ENCODE measurements at places on chromosomes 16 and 17. TPM values are rescaled to one million over a fixed set of nuclear protein-coding genes. Genes with fewer than 3 reads are reported as not detected.

GRCh38 chr16:77414752-77415231 lies 20.0 kb downstream of the ADAMTS18 start:
- DNase-seq = no peak
- H3K4me1 ChIP-seq = no peaks in the 10 kb centered on the region
- H3K27me3 ChIP-seq = no peaks in the 10 kb centered on the region
- no peak overlapping the region for H3K27ac ChIP-seq
- H3K4me3 ChIP-seq = no peak overlapping the region

- DNase-seq = no peak
- peaks cover 7% of the 10 kb centered on the region for H3K4me1 ChIP-seq
- no peaks in the 10 kb centered on the region for H3K36me3 ChIP-seq
Measured at GRCh38 chr16:4790871-4791270, 2.7 kb upstream of the SEPTIN12 start.

- peaks cover 12% of the 10 kb centered on the region for H3K4me1 ChIP-seq
- H3K27me3 ChIP-seq = no peaks in the 10 kb centered on the region
- no peaks in the 10 kb centered on the region for H3K36me3 ChIP-seq
Measured at GRCh38 chr16:77866752-77867151, 78.4 kb downstream of the VAT1L start.

DNA sequence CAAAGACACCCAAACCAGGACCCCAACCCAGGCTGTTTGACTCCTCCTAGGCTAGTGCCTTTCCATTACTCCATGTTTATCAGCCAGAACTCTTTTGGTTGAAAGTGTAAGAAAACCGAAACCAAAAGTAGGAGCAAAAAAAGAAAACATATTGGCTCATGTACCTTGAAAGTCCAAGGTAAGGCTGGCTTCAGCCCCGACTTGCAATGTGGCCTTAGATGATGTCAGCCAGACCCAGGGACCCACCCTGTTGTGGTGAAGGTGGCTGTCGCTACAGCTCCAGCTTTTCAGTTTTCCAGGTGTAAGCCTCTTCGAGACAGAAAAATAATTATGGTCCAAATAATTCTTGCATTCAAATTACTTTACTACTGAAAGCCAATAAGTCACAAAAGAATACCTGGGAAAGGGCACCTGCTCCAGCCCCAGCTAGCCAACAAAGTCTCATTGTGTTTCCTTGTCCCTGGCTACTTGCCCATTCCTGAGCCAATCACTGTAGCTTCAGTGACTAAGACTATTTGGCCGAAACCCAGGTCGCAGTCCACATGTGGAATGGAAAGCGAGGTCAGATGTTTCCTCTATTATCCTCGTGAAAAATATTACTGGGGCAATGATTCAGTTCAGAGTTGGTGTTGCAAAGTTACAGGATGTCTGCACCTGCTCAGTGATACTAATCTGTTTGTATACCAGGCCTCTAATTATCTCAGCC lies 20.7 kb downstream of the DNAH9 start:
- no peak for DNase-seq
- H3K36me3 ChIP-seq = no peaks in the 10 kb centered on the region
- no peak overlapping the region for H3K4me3 ChIP-seq
- no peak overlapping the region for H3K27ac ChIP-seq
- no peaks in the 10 kb centered on the region for H3K4me1 ChIP-seq

DNA sequence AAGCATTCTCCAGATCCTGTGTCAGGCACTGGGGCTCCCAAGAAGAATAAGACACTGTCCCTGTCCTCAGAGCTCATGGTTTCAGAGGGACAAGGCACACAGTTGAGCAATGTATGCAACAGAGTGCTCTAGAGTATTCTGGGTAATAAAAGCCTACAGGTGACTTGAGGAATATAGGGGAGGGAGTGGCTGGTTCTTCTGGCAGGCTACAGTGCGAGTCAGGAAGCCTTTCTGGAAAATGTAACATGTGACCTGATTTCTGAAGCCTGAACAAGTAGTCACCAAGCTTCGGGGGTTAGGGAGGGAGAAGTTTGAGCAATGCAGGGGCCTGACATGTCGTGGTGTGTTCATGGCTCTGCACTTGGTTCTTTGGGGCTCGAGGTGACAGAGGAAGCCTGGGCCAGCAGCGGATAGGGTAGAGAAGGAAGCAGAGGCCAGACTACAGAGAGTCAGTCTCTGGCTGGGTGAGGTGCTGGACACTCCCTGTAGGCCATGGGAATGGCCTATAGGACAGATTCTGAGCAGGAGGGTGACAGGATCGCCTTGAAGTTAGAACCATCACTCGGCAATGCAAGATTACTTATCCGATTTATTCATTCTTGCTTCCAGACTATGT lies 16.0 kb upstream of the LRRC75A start:
- no peaks in the 10 kb centered on the region for H3K36me3 ChIP-seq
- no peak overlapping the region for H3K4me3 ChIP-seq
- peaks cover 10% of the 10 kb centered on the region for H3K27me3 ChIP-seq
- no peak overlapping the region for H3K27ac ChIP-seq
- DNase-seq = no peak

Gene FN3K
- total RNA-seq = 1.9 TPM

Gene CSH2
- total RNA-seq = not detected

Gene ADAM11
- 0.39 TPM for total RNA-seq

GRCh38 chr16:18936727-18937340 lies 10.6 kb upstream of the SMG1 start:
- H3K4me3 ChIP-seq = no peak overlapping the region
- no peaks in the 10 kb centered on the region for H3K36me3 ChIP-seq
- no peaks in the 10 kb centered on the region for H3K27me3 ChIP-seq
- no peak overlapping the region for H3K27ac ChIP-seq

- peaks cover 80% of the 10 kb centered on the region for H3K4me1 ChIP-seq
- no peak overlapping the region for H3K4me3 ChIP-seq
- H3K36me3 ChIP-seq = peaks cover 16% of the 10 kb centered on the region
- no peaks in the 10 kb centered on the region for H3K27me3 ChIP-seq
- peak overlapping the region; percentile 77 for H3K27ac ChIP-seq
Measured at GRCh38 chr17:74744349-74744713, 4.1 kb upstream of the NHERF1 start.

DNA sequence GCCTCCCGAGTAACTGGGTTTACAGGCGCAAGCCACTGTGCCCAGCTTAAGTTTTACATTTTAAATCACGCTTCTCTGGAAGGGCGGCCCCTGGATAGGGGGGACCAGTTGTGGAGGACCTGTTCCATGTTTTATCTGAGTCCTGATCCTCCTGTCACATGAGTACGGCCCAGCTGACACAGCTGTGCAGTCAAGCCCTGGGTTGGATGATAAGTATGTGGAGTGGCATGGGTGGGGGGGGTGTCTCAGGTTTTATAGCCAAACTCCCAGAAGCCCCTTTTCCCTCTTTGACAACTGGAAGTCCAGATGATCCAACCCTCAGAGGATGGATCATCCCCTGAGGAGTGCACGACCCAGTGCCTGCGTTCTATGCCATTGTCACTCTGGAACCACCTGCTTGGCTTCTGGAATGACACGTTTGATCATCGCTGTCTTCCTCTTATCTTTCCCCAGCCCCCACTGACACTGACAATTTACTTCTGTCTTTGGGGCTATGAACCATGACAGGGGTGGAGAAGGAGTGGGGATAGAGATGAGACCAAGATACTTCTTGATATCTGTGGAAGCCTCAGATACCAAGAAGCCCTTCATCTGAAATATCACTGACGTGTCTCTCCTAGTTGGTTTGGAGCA lies 191.2 kb downstream of the MSI2 start:
- no peak overlapping the region for H3K4me3 ChIP-seq
- H3K4me1 ChIP-seq = peaks cover 55% of the 10 kb centered on the region
- H3K27ac ChIP-seq = no peak overlapping the region
- DNase-seq = no peak
- peaks cover 21% of the 10 kb centered on the region for H3K36me3 ChIP-seq
- no peaks in the 10 kb centered on the region for H3K27me3 ChIP-seq

Gene CNTNAP4
- total RNA-seq = not detected

DNA sequence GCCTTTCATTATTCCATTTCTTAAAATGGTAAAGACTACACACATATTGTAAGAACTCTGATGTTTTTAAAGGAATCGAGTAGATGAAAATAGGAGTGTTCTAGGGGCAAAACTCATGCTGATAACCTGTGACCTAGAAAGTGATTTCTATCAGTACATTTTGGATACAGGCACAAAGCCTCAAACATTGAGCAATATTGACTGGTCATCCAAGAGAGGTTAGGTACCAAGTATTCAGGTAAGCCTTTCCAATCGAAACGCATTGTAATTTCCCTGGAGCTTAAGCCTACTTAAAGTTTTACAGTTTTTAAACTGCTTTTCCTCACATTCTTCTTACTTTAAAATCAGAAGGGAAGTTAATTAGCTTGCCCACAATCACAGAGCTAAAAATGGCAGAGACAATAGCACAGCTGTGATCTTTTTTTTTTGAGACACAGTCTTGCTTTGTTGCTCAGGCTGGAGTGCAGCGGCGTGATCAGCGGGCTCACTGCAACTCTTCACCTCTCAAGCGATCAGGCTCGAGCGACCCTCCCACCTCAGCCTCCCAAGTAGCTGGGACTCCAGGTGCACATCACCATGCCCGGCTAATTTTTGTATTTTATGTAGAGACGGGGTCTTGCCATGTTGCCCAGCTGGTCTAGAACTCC lies 3.3 kb downstream of the GOT2 start:
- no peaks in the 10 kb centered on the region for H3K27me3 ChIP-seq
- H3K4me1 ChIP-seq = peaks cover 33% of the 10 kb centered on the region
- no peak overlapping the region for H3K4me3 ChIP-seq
- no peak for DNase-seq
- no peak overlapping the region for H3K27ac ChIP-seq

DNA sequence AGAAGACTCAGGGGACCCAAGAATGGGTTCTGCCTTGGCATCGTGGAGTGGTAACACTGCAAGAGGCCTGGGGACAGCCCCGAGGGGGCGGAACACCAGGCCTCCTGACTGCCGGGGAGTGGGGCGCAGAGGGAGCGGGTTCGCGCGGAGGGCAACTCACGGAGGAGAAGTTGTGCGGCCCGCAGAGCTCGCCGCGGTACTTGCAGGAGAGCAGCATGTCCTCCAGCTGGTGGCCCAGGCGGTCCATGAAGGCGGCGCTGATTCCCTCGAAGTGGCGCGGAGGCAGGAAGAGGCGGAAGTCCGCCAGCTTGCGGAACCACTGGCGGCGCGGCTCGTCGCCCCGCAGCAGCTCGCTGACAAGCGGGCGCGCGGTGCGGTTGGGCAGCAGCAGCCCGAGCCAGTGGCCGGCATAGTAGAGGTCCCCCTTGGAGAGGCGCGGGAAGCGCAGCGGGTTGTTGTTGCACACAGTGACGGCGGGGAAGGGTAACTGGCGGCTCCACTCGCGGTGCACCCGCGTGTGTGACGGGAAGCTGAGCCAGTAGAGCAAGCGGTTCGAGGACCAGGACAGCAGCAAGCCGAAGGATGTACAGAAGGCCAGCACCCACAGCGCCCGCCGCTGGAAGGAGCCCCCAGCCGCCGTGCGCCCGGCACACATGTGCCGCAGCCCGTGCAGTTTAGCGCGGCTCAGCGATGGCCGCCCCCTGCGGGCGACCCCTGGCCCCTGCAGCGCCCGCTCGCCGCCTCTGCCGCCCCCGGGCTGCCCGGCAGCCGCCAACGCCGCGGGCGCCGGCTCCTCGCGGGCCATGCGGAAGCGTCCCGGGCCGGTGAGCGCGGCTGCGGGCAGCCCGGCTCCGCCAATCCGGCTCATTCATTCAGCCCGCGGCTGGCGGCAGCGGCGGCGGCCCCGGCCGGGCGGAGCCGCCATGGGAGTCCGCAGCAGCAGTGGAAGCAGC lies 1.6 kb downstream of the ASIC2 start:
- H3K4me3 ChIP-seq = peak overlapping the region; percentile 36
- peaks cover 9% of the 10 kb centered on the region for H3K4me1 ChIP-seq
- DNase-seq = no peak
- no peak overlapping the region for H3K27ac ChIP-seq
- H3K27me3 ChIP-seq = peaks cover 64% of the 10 kb centered on the region

Gene BEAN1
- not detected for total RNA-seq

DNA sequence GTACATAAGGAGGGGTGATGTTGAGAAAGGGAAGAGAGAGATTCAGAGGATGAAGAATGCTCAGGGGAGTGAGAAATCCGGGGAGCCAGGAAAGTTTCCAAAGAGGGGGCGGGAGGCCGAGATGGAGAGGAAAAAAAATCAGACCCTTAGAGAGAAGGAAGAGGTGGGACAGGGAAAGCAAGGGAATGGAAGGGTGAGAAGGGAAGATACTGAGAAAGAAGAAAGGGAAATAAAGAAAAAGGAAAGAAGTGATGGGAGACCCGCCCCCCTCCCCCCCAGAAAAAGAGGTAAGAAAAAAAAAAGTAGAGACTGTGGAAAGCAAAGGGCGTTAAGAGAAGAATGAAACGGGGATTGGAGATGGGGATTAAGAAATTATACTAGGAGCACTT lies 507 bp downstream of the DYNLRB2 start:
- peaks cover 18% of the 10 kb centered on the region for H3K4me1 ChIP-seq
- peaks cover 10% of the 10 kb centered on the region for H3K36me3 ChIP-seq
- H3K27ac ChIP-seq = peak overlapping the region; percentile 73
- DNase-seq = no peak
- peaks cover 7% of the 10 kb centered on the region for H3K27me3 ChIP-seq
- peak overlapping the region; percentile 92 for H3K4me3 ChIP-seq

- peak; percentile 79 for DNase-seq
- no peaks in the 10 kb centered on the region for H3K27me3 ChIP-seq
- H3K27ac ChIP-seq = peak overlapping the region; percentile 86
- peaks cover 19% of the 10 kb centered on the region for H3K4me1 ChIP-seq
- peak overlapping the region; percentile 66 for H3K4me3 ChIP-seq
Measured at GRCh38 chr17:82400830-82401229, 17.3 kb upstream of the HEXD start.

- H3K27me3 ChIP-seq = no peaks in the 10 kb centered on the region
- H3K4me3 ChIP-seq = no peak overlapping the region
- no peak overlapping the region for H3K27ac ChIP-seq
- H3K36me3 ChIP-seq = no peaks in the 10 kb centered on the region
Measured at GRCh38 chr16:65002265-65002664, 119.6 kb downstream of the CDH11 start.

- H3K27me3 ChIP-seq = peaks cover 9% of the 10 kb centered on the region
- DNase-seq = no peak
- H3K36me3 ChIP-seq = no peaks in the 10 kb centered on the region
- peaks cover 2% of the 10 kb centered on the region for H3K4me1 ChIP-seq
- no peak overlapping the region for H3K4me3 ChIP-seq
Measured at GRCh38 chr17:7114875-7115614, 423 bp upstream of the ASGR2 start.

DNA sequence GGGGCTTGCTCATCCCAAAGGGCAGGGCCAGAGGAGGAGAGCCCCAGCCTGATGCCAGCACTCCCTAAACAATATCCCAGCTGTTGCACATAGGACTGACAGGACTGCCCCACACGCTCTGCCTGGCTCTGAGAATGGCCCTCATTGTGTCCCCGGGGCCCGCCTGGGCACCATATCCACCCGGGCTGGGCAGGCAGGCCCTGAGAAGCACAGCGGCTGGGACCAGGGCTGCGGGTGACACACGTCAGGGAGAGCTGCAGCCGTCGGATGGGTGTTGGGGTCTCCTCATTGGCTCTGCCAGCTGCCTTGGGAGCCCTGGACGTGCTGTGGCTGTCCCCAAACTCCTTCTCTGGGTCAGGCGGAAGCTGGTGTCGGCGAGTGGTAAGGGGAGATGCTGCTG lies 4.2 kb downstream of the BCAR1 start:
- H3K27me3 ChIP-seq = peaks cover 32% of the 10 kb centered on the region
- peaks cover 12% of the 10 kb centered on the region for H3K4me1 ChIP-seq
- no peak overlapping the region for H3K4me3 ChIP-seq
- H3K27ac ChIP-seq = no peak overlapping the region
- H3K36me3 ChIP-seq = no peaks in the 10 kb centered on the region

- no peak for DNase-seq
- no peaks in the 10 kb centered on the region for H3K27me3 ChIP-seq
- H3K36me3 ChIP-seq = peaks cover 6% of the 10 kb centered on the region
- H3K4me1 ChIP-seq = peaks cover 20% of the 10 kb centered on the region
- no peak overlapping the region for H3K27ac ChIP-seq
Measured at GRCh38 chr16:70753694-70754325, 47.1 kb downstream of the VAC14 start.

Gene ZSCAN32
- 19.0 TPM for total RNA-seq

Measured in activated CD8-positive, alpha-beta T cell treated with anti-CD3 and anti-CD28 coated beads, Interleukin-2, amount 10 ng/mL, durations not matched to agents 7 days and 5 days (primary cell).